ENCODE measurements at places on chromosomes 13 and 19.

- no peak for DNase-seq
Observed at GRCh38 chr13:33639626-33640080, 178.3 kb upstream of the RFC3 start.

GRCh38 chr13:31042049-31042448 lies 109.6 kb downstream of the TEX26 start:
- no peak for DNase-seq

DNA sequence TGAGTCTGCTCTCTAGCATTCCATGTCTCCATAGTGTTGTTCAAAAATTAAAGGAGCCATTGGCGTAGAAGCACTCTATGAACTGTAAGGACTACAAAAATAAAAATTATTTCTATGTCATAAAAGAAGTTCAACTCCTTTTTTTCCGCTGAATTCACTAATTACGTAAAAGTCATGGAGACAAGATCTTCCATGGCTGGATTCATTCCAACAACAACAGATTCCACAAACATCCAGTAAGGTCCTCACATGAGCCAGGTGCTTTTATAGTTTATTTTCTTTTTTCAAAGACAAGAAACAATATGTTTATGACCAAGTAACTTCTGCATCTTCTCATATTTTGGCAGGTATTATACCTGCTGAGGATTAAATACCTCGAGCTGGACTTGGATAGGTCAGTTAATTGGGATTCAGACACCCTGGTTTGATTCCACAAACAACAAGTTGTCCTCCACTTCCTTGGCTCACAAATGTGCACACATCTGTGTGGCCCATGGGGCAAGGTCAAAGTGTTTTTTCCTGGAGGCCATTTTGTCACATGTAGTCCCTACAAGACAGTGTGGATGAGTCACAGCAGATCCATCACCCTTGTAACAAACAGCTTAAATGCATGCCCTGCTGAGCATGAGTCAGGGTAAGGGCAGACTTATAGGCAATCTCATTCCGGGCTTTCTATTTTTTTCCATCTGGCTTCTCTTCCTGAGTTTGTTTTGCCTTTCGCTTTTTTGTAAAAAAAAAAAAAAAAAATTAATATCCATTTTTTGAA lies 475.6 kb downstream of the COG6 start:
- no peak for DNase-seq

DNA sequence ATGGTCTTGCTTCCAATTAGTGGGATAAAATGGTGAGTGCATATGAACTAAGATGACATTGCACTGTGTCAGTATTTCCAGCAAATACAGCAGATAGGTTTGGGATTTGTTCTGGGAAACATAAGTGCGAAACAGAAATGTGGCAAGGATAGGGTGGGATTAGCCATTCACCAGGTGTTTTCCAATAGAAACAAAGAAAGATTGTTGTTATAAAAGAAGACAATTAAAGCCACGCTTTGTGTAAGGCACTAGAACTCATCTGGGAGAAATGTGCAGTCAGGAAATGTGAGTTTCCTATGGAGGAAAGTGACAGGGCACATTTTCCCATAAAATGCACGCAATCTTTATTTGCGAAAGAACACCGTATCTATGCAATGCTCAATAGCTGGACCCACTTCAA lies 1547.8 kb downstream of the EFNB2 start:
- no peak for DNase-seq

DNA sequence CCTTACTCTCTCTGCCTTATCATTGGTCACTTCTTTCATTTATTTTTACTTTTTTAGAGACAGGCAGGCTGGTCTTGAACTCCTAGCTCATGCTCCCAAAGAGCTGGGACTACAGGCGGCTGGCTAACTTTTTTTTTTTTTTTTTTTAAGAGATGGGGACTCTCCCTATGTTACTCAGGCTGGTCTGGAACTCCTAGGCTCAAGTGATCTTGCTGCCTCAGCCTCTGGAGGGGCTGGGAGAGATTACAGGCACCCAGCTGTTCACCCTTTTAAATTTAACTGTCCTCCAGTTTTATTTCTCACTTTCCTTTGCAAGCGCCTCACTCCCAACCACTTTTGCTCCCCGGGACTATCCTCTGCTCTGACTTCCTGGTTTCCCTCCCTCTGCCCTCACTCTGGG lies 5.6 kb upstream of the CLDN10 start:
- DNase-seq, result no peak

DNA sequence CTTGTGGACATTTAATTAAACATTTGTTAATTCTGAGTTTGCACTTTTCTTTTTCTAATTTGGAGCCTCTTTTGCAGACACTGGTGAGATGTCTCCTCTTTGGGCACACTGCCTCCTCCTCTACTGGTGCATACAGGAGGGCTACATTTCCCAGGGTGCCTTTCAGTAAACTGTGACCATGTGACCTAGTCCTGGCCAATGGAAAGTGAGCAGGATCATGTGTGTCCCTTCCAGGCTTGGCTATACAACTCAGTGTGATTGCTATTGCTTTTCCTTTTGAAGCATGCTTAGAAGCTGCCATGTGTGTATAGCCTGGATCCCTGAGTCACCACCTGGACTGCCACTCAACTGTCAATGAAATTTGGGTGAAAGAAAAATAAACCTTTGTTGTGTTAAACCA lies 4.5 kb downstream of the IZUMO2 start:
- DNase-seq, result no peak
